ENCODE measurements at places on chromosomes 3 and 15.

GRCh38 chr3:159277814-159278213, 476.0 kb downstream of the MFSD1 start:
- no peak for DNase-seq

DNA sequence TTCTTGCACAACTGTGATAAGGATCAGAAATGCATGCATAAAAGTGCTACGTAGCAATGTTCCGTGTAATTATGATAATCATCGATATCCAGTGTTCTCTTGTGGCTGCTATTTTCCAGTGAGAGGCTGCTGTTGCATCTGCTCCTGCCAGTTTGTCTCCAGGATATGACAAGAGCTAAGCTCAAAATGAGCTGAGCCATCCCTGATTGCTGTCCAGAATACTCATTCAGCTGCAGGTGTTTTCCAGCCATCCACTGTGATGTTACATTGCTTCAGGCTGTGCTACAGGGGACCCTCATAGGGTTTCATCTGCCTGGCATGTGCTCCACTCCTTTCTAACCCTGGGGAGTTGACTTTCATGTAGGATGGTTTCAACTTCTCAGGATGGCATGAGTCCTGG, 976.0 kb downstream of the ROBO1 start:
- DNase-seq: no peak

GRCh38 chr3:48621461-48621869, at the start of gene TMEM89:
TSS of gene TMEM89 (minus strand) at chr3:48621769. CDS start at chr3:48621756, 13 bp downstream.
- no peak for DNase-seq

DNA sequence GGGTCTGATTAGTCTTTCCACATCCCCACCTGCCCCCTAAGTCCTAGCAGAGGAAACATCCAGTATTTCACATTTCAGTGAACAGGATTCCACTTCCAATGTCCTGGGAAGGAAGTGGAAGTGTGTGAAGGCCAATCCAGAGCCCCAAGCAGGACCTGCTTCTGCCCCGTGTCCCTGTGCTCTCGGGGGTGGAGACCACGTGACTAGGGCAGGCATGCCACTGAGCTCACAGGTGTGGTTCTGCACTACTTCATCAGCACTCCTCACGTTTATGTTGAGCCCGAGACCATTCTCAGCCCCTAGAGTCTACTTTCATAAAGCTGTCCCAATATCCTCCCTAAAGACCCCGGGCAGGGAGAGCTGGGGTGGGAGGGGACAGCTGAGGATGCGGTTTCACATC, 84.3 kb downstream of the RAB11A start:
- no peak for DNase-seq

GRCh38 chr3:25229586-25229985, 198.5 kb upstream of the RARB start:
- DNase-seq: no peak

- DNase-seq: peak; percentile 71
Measured at GRCh38 chr3:49165771-49166751, at the start of gene CCDC71. TSS of gene CCDC71 (minus strand) at chr3:49166331. CDS start at chr3:49164208, 2,123 bp downstream.

- DNase-seq: no peak
Measured at GRCh38 chr3:128709506-128710210, 16.3 kb upstream of the RAB7A start.

GRCh38 chr15:39947401-39948197, 13.7 kb downstream of the EIF2AK4 start:
- no peak for DNase-seq

GRCh38 chr3:63927422-63928280, 15.5 kb upstream of the SCAANT1 start:
- no peak for DNase-seq

- peak; percentile 25 for DNase-seq
Measured at GRCh38 chr15:93997071-93997658, 234.2 kb upstream of the MCTP2 start.

DNA sequence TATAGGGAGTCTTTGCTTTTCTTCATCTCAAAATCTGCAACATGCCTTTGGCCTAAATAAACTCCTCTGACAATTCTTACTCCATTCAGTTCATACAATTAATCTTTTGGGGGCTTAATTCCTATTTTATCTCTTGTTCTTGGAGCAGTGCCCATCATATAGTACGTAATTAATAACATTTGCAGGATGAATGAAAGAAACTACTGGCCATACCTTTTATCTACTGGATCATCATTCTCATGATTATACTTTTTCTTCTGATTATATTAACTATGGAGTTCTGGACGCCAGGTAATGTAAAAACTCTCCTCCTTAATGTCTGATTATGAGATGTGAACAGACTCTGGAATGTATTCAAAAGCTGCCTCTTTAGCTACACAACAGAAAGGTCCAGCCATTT, 46.5 kb upstream of the SCN5A start:
- no peak for DNase-seq

DNA sequence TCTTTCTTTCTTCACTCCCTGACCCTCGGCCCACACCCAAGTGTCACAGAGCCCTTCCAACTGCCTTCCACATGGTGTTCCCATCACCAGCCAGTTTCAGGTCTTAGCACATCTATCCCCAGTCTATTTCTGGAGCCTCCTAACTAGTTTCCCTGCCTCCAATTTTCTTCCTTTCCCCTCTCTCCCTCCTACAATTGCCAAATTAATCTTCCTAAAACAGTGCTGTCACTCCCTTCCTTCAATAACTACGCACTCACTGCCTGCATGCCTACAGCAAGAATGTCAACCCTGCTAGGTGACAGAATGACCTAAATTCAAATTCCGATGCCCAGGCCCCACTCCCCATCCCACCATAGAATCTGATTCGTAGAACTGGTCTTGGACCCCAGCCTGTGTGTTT, 36.1 kb upstream of the CA12 start:
- DNase-seq: no peak

DNA sequence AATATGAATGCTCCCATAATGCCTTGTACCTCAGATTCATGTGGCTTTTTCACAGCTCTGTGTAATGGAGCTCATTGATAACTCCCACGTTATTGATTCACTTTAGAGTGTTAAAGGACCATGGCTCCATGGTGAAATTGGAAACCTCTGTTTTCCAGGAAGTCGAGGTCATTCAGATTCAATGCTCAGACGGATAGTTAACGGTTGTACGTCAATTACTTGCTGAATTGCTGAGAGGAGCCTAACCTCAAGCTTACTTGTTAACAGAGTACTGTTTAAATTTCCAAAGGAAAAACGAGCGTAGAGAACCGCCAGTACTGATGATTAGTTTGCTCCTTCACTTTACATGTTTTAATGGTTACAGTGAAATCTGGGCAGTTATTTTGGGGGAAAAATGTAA, 11.1 kb downstream of the ABHD17C start:
- no peak for DNase-seq

DNA sequence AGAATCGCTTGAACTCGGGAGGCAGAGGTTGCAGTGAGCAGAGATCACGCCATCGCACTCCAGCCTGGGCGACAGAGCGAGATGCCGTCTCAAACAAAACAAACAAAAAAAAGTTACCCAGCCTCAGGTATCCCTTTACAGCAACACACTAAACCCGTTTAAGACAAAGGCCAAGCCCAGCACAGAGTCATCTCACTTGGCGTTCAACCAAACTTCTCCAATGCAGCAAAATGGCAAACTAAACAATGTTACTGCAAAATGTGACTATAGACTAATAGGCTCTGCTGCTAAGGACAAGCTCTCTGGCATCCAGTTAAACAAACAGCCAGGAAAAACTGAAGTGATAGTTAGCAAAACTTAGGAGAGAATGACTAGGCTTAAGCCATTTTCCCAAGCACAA, 6.4 kb upstream of the FAM219B start:
- DNase-seq: no peak

- peak; percentile 47 for DNase-seq
Measured at GRCh38 chr3:101849714-101850245, 466 bp downstream of the NFKBIZ start.

- peak; percentile 3 for DNase-seq
Measured at GRCh38 chr3:169295126-169295525, 368.4 kb downstream of the MECOM start.
